ENCODE measurements at places on chromosomes 3 and 15.

DNA sequence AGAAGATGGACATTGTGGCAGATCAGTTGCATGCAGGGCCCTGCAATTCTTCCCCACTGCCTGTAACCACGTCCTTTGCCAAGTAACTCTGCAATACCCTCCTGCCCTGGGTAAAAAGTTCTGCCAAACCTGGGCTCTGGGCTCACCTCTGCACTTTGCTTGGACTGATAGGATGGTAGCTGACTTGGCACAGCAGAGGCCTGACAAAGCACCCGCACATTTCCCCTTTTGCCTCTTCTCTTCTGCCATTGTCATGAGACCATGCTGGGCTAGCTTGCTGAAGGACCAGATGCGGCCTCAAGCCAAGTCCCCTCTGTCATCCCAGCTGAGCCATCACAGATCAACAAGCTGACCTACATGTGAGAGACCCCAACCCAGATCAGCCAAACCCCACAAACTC lies 122.4 kb downstream of the SMAD6 start:
- no peak for DNase-seq

- DNase-seq: no peak
Observed at GRCh38 chr15:69997813-69998212, 99.9 kb downstream of the TLE3 start.

DNA sequence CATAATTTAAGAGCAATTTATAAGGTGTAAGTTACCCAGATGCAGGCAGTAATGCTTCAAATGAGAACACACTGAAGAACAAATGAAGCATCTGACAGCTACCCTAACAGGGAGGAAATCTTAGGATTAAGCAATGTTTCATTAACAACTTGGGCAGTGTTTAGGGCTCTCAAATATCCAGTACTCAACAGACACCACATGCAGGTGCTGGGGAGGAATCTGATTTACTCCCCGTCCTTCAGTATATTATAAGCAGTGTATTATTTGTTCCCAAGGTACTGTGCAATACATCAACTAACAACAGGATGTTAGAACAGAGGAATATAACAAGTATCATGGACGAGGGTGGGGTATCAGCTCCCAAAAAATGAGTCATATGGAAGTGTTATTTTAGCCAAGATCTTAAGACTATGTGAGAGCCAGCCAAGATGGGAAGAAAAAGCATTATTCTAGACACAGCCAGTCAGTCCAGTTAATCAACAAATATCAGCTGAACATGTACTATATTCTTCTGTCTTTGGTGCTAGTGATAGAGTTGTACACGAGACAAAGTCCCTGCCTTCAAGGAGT lies 20.4 kb downstream of the BTBD1 start:
- no peak for DNase-seq

GRCh38 chr3:87084868-87085267 lies 93.9 kb upstream of the VGLL3 start:
- DNase-seq: no peak

DNA sequence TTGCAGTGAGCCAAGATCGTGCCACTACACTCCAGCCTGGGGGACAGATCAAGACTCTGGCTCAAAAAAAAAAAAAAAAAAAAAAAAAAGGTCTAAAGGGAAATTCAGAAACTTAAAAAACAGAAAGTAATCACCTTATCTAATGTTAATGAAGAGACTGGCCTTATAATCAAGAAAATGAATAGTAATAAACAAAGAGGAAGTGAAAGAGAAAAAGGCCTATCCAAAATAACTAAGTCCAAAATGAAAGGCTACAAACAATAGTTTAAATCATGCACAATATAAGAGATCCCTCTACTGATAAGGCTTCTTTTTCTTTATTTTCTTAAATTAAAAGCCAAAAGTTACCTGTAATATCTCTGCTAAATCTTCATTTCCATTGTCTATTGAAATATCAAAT lies 37.1 kb upstream of the HDC start:
- no peak for DNase-seq
